Type B pancreatic cell (in vitro differentiated cells): ENCODE measurements at places on chromosomes 3 and 15. TPM values are rescaled to one million over a fixed set of nuclear protein-coding genes. Genes with fewer than 3 reads are reported as not detected.

ECE2 gene
- total RNA-seq = not detected in 2 replicates

P2RY12 gene
- not detected in 2 replicates for total RNA-seq

PLSCR2 gene
- 0.62 TPM in 1 of 2 replicates, not detected in the other for total RNA-seq

GRCh38 chr3:37279856-37280255 is 105.5 kb upstream of the LRRFIP2 start:
- DNase-seq = no peak

DNA sequence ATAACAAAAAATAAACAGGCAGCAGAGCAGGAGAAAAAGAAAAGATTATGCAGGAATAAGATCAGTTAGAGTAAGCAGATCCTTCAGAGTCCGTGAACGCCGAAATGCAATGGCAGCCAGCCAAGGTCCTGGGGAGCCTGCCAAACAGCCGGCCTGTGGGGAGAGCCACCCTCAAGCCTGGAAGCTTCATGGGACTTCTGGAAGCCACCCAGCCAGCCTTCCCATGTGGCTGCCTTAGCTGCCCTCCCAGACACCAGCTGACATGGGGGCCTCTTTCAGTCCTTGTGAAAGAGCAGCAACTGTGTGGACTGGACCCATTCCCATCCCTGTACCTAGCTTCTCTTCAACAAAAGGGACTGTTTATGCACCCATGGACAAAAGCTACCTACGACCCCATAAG is 64.9 kb upstream of the RAD18 start:
- no peak for DNase-seq

- no peak for DNase-seq
Observed at GRCh38 chr3:31096661-31097395, 202.4 kb upstream of the GADL1 start.

GRCh38 chr3:169623971-169624370 is 39.5 kb downstream of the MECOM start:
- no peak for DNase-seq

DNA sequence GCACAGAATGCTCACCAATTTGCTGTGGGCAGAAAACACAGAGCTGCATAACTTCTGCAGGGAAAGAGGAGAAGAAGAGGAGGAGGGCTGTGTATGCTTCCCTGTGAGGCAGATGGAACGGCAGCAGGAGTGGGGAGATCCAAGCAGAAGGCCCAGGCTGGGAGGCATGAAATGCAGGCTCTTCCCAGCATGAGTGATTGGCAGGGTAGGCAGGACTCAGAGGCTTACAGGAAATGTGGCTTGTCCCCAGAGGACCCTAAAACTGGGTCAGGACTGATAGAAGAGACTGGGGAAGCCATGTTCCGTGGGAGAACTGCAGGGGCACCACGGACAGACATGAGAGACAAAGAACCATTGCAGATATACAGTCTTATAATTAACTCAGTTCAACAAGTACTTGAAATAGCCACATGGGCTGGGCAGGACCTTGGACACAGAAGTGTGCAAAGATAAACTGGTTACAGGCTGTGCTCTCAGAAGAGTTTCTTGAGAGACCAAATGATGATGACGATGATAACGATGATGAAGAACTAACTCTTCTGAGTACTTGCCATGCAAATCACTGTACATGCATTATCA is 286.9 kb downstream of the EPHB1 start:
- no peak for DNase-seq
